Hippocampal formation (tissue), 2 donors: ENCODE measurements at places on chromosomes 3 and 15.

DNA sequence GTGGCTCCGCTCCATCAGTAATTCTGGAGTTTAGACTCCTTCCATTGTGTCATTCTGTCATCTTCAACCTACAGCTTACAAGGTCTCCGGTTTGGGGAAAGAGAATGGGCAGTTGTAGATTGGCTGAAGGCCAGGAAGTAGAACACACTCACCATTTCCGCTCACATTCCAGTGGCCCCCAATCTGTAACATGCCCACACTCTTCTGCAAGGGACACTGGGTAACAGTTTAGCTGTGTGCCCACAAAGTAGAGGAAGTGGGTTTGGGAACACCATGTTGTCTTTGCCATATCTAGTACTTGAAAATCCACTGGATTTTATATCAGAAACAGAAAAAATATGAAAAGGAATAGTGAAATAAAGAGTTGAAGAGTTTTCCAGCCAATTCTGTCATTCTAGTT, 153.5 kb downstream of the SV2B start:
- no peak for DNase-seq

- DNase-seq = no peak
Observed at GRCh38 chr15:33068511-33068990, 126.0 kb downstream of the FMN1 start.

DNA sequence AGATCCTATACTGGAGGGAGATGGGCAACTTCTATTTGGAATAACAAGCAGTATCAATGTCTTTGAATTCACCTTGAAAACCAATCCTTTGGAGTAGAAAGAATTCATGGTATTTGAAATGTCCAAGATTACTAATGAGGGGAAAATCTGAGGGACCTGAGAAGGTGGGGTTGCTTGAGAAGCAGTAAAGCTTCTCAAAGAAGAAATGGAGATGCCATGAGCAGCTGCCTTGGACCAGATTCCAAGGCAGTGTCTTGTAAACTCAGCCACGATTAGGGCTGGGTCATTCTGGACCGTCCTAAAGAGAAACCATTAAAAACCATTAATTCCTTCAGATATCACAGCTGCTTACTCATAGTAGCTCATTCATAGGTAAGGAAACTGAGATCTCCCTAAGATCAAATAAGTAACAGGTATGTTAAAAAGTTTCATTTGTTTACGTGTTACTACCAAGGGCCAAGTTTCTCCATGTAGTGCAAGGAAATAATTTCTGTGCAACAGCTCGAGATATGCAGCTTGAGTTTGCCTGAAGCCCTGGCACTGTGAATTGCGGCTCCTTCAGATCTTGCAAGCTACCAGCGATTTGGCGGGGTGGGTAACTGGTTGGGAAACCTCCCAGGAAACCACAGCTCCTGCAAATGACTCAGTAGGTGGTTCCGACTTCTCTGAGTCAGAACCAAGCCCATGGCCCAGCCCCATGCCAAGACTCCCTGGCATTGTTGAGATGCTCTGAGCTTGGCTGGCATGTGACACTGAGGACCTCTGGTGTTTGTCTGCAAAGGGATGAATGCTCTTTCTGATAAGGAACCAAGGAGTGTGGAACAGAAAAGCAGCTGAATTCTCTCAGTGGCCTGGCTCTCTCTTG, 296.8 kb downstream of the RORA start:
- no peak for DNase-seq

- no peak for DNase-seq
Observed at GRCh38 chr3:129330409-129330808, 51.7 kb downstream of the HMCES start.

DNA sequence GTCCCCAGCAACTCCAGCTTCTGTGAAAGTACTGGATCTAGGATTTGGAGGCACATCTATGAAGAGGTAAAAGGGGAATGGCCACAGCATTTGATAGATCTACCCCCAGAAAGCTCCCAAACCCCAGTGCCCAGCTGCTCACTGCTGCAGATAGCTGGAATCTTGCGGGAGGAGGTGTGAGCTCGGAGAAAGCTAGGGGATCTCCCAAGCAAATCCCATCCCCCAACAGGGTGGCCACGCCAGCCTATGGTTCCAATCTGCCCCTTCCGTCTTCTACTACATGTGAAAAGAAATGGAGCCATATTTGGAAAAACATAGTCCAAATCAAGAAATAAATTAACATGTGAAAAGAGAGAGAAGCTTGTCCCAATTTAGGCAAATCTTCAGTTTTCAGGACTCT, 42.0 kb downstream of the SEMA5B start:
- DNase-seq = no peak

- no peak for DNase-seq
Observed at GRCh38 chr3:105399062-105399461, 32.4 kb downstream of the ALCAM start.

GRCh38 chr3:178404961-178405360, 131.3 kb upstream of the KCNMB2 start:
- no peak for DNase-seq

GRCh38 chr3:22714749-22715148, 488.4 kb upstream of the UBE2E2 start:
- DNase-seq = no peak

GRCh38 chr3:185290266-185290665, 36.4 kb upstream of the EHHADH start:
- no peak for DNase-seq

- DNase-seq = no peak
Observed at GRCh38 chr15:82856397-82857170, 47.2 kb downstream of the WHAMM start.

DNA sequence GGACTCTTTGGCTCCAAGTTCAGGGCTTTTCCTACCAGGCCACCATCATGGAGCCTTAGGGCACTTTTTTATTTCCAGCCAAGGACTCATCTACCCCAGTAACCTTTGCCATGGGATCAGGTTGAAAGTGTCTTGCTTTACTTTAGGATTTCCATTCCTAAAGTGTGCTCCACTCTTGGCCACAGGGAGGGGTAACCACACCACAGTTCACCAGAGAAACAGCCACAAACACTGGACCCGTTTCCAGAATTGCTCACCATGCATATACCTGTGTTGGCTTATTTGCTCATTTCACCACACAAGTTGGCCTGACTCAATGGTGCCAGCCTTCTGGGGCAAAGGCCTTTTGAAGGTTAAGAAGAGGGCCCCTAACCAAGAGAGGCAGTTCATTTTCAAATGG, 70.6 kb upstream of the RAD18 start:
- no peak for DNase-seq

DNA sequence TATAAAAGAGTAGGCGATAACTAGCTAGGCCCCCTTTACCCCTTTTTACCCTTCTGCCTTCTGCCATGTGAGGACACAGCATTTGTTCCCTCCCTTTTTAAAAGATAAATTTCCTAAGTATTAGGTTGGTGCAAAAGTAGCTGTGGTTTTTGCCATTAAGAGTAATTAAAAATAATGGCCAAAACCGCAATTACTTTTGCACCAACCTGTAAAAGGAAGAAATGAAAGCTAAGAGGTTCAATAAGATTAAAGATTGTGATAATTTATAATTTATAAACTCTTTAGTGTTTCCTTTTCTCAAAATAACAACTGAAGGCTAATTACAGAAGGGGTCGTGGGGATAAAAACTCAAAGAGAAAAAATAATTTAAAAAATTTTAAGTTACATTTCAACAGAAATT, 283.5 kb upstream of the PDZRN3 start:
- DNase-seq = no peak

DNA sequence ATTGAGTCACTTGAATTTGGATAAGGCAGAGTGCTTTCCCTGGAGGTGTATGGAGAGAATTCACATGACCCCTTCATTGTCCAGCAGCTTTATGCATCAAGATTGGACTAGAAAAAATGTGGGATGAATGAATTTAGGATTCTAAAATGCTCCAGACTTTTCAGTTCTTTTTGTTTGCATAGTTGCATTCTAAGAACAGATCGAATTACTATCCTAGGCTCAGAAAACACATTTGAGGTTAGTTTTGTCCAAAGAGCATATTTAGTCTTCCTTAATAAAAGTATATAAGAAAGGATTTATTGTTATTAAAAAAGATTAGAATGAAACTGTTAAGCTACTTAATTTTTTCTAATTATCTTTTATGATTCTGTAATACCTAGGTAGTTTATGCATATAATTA, 127.4 kb downstream of the UBE2E2 start:
- DNase-seq = no peak

DNA sequence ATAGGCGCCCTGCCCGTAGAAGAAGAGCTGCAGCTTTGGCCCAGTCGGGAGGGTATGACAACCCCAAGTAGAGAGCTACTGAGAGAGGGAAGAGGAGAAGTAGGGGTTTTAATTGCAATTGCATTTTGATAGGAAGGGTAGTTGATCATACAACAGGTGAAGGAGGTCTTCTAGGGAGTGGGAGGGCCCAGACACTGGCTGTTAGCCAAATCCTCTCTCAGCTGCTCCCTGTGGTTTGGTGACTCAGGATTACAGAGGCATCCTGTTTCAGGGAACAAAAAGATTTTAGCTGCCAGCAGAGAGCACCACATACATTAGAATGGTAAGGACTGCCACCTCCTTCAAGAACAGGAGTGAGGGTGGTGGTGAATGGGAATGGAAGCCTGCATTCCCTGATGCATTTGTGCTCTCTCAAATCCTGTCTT, 408.9 kb upstream of the THBS1 start:
- DNase-seq = peak; percentile 75

DNA sequence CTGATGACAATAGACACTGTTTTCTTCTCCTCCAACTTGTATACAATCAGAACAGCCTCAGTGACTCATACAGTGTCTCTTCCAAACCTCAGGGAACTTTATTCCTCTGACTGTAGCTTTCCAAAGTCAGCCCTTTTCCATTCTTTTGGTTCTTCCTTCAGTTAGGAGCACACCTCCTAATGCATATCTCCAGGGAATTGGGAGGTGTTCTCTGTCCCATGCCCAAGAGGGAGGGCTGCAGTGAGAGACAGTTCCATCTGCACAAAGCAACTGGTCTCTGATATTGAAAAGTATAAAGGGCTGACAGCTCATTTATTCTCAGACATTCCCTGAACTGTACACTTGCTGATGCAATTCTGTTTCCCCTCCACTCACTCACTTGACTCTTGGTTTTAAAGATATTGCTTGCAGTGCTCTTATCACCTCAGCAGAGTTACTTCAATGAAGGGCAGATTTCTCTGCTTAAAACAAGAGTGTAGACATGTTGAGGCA, 337.8 kb upstream of the TBC1D5 start:
- DNase-seq = no peak

DNA sequence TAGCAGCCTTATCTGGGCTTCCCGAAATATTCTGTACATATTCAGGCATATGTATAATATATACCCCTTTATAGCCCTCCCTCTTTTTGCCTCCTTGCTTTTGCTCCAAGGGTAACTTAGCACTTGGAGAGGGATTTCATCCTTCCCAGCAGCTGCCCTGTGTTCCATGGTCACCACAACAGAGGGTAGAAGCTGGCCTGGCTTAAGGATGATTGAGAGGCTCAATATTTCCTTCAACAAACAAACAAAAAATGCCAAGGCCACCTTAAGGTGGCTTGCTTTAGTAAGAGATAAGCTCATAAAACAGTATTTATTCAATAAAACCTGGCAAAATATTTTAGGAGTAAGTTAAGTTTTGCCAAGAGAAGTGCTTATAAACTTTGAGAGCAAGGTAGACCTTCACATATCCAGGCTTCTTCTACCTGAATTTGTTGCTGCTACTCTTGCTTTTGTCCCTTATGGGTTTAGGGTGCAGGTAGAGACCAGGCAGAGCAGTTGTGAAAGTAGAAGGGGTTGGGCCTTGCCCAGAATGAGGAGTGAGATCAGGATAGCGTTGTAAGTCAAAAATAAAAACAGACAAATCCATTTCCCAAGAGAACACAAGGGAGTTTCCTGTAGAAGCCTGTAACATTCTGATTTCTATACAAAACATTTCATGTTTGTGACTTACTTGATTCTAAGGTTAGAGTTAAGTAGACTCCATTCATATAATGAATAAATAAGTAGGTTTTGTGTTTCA, 52.7 kb upstream of the ATOSA start:
- no peak for DNase-seq

GRCh38 chr15:68679961-68680371, 101.2 kb downstream of the CORO2B start:
- DNase-seq = peak; percentile 95

DNA sequence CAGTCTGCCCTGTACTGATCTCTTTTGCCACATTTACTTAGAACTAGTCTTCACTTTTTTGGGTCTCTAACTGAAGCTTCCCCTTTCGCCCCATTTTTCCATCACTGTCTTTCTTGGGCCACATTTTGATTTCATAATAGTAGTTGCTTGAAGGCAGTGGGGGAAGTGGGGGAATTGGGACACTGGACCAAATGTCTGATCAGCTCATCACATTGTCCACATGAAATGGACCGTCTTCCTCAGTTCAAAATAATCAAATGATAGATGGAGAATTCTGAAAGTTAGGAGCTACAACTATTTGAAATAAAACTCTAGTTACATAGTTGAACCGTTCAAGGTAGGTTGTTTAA, 747 bp downstream of the PDCD6IP start:
- DNase-seq = no peak

DNA sequence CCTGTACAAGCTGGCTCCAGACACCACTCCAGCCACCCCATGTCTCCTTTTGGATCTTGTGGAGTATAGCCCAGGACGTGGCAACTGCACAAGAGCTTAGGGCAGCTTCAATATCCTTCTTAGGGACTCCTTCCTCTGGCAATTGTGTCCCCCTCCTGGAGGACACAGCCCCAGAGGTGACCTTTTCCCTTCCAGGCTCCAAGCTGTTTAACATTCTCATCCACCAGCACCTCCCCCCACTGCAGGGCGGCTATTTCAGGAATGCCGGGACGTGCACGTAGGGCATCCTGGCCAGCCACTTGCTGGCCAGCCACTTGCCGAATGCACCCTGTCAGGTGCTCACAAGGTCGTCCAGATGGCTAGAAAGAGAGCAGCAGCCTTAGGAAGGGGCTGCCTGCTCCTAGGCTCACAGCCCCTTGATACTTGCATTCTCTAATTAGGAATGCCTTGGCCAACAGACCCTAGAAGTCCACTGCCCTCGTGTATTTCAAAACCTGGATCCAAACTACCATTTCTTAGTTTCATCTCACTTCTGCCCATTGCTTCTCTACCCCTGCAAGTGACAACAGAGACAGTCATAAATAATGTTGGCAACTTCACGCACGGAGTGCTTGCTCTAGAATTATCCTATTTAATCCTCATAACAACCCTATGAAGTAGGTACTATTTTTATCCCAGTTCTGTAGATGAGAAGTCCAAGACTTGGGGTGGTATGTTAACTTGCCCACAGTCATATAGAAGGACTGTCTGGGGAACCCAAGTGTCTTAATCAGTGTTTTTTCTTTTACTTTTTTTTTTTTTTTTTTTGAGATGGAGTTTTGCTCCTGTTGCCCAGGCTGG, 24.5 kb upstream of the IDH2 start:
- no peak for DNase-seq

DNA sequence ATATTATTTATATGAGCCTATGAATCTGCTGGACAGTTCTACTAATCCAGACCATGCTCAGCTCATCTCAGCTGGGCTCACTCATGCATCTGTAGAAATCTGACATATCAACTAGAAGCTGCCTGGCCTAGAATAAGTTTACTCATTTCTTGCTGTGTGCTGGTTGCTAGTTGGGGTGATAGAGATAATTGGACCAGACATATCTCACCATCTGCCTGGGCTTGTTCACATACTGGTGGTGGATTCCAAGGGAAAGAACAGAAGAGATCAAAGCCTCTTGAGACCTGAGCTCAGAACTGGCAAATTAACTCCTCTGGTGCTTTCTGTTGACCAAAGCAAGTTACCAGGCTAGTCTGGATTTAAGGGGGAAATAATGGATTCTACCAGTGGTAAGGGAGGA, 109.1 kb downstream of the NSUN3 start:
- no peak for DNase-seq

GRCh38 chr15:71198846-71199245, 83.6 kb downstream of the THSD4 start:
- DNase-seq = no peak

GRCh38 chr3:159938714-159939113, 49.9 kb upstream of the IL12A start:
- DNase-seq = no peak
